ENCODE measurements at places on chromosomes 2 and 18.

GRCh38 chr18:9838144-9838877 is 47.5 kb upstream of the TXNDC2 start:
- DNase-seq = no peak

DNA sequence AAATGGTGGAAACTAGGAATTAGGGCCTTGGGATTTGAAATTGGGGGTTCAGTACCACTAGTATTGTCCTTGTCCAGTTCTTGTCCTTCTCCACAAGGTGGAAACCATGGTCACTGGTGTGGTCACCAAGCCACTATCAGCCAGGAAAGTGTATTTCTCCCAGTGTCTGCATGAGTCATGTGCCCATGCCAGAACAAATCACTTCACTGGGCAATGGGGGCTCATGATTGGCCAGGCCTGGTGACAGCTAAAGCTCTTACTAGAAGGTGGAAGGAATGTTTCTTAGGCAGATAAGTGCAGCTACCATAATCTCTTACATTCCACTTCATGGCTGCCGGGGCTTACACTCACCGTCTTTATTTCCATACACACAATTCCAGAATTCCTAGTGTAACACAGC is 124.8 kb upstream of the TACR1 start:
- DNase-seq = no peak

DNA sequence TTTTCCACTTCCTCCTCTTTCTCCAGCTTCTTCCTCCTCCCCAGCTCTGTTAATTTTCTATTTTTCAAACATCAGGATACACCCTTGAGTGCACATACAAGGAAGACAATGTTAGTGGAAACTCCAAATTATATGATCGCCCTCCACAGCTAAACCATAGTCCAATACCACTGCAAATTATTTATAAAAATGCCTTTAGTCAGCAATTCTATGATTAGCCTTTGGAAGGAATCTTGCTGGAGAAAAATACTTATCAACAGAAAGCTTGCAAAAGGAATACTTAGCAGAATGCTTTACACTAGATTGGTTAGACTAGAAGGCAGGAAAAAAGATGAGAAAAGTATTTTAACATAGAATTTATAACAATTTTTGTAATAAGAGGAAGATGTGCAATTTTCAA is 178.9 kb downstream of the FAM124B start:
- DNase-seq = no peak

DNA sequence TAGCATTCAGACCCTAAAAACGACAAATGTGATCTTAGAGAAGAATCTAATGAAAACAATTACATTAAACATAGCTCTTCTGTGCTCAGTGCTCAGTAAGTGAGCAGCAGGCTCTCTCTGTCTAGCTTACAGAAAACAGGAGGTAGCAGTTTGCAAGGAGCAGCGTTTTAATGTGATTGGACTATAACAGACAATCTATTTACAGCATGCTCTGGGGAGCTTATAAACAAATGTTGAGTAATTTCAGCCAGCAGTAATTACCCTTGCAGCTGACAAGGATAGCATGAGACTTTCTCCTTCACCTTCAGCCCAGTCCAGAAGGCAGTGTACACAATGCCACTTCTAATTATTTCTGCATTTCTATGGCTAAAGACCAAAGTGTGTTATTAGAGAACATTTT is 270.4 kb downstream of the FIGN start:
- peak; percentile 49 for DNase-seq

- peak; percentile 86 for DNase-seq
Observed at GRCh38 chr18:72544092-72544886, at the start of gene CBLN2. CBLN2 (minus strand) TSS chr18:72544342; CDS start chr18:72542160, 2,182 bp downstream.

DNA sequence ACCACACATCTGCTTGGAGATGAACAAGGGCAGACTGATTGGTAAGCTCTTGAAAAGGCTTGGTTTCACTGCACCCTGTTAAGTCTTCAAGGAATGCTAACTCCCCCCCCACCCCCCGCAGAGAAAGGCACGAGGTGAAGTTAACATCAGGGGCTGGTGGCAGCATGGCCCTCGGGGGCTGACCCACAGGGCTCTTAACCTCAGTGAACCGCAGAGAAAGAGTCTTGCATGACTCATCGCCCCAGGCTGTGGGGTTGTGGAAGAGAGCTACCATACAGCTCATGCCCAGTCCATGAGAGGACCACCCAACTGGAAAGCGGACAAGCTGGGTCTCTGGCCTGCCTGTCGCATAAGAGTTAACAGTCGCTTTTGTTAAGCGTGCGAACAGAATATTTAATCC is 10.6 kb upstream of the CEP68 start:
- DNase-seq = peak; percentile 19

DNA sequence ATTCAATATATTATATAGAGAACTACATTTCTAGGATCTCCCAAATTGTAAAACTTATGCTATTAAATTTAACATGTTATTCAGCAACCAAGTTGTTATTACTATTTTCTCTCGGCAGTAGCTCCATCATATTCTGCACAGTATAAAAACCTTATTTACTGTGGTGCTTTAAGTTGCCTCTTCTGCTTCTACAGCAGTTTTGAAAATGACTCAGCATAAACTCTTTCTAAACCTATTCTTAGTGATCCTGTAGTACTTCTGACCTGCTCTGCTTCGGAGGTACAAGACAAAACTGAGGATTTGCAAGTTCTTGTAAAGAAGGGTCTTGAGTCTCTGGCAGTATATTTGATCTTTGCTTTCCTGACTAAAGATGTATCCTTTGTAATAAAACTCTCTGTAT is 567.2 kb downstream of the TMX3 start:
- peak; percentile 19 for DNase-seq

DNA sequence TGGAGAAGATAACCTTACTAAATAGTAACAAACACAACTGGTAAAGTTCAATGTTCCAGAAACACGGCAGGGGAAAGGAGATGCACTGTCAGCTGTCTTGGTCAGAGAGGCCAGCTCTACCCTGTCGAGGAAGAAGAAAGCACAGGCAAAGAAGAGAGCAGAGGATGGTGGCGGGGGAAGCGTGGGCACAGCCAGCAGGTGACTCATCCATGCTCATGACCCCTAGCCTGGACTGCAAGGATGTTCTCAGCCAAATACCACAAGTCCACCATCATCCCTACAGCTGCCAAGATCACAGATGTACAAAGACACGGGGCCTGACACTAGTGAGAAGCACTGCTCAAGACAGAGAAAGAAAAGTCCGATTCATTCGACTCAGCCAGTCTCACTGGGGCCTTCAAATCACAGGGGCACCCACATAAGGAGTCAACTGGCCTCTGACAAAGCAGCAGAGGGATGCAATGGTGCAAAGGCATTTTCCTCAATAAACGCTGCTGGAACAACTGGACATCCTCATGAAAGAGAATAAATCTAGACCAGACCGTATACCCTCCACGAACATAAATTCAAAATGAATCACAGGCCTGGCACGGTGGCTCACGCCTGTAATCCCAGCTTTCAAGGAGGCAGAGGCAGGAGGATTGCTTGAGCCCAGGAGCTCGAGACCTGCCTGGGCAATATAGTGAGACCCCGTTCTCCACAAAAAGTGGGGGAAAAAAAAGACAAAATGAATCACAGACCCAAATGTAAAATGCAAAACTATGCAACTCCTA is 5.6 kb downstream of the DTYMK start:
- peak; percentile 88 for DNase-seq

- DNase-seq = peak; percentile 5
Observed at GRCh38 chr2:101223814-101224231, 28.9 kb upstream of the CNOT11 start.

- peak; percentile 25 for DNase-seq
Observed at GRCh38 chr2:179692610-179693009, 168.8 kb downstream of the ZNF385B start.

- no peak for DNase-seq
Observed at GRCh38 chr2:19460761-19461160, 102.3 kb upstream of the OSR1 start.

GRCh38 chr18:33960417-33960816 is 264.3 kb downstream of the NOL4 start:
- DNase-seq = no peak

DNA sequence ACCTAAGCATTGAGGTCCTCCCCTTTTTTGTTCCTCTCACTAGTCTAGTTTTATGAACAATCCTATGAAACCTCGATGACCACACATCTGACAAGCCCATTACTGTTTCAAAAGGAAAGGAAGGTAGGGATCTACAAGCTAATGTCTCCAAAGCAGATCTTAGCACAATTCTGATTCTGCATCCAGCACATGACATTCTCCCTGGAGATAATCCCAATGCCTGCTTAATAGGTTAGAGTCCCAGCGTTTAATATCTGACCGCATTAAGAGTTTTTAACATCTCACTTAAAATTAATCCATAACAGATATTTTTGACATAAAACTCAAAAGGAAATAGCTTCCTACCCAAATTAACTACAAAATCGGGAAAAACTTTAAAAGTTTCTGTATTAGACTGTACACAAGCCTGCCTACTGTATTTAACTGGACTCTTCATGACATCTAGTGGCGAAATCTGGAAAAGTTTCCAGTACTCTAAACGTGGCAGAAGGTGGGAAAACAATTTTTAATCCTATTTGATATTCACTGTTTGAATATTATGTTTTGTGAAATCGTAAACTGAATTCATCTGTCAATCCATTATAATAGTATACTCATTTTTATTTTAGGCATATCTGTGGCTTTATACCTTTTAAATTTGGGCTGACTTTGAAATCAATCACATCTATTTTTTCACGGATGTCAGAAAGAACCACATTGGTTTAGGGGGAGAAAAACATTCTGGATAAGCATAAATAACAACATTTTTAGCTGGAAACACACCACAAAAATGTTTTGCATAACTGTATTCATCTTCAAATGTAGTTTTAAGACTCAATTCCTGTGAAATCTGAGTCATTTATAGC is 62.4 kb downstream of the TXNL1 start:
- DNase-seq = peak; percentile 87

DNA sequence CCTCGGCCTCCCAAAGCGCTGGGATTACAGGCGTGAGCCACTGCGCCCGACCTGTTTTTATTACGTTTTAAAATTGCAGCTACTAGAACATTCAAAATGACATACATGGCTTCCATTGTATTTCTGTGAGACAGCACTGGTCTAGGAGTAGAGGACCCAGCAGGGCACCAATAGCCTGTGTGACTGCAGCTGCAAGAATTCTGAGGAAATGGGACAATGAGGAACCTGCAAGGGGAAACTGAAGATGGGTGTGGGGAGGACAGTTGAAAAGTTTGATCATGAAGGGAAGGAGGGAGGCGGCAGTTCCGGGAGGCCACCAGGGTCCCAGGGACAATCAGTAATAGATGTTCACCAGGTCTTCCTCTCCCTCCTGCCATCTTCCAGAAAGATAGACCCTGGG is 13.9 kb upstream of the DNPEP start:
- no peak for DNase-seq

DNA sequence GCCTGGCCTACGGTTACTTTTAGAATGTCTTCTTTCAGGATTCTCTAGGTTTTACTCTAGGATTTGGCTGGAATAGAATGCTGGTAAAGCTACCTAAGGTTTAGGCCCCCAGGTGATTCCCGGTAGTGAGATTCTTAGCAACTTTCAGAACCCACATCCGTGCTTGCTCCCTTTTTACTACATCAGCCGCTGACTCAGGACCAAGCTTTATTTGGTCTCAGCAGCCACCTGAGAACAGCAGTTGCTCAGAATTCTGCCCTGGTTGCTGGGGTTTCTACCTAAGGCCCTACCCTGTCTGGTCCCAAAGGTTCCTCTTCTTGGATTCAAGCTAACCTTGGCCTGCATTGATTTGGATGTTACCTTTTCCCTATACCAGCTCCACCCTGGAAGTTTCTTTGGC is 36.1 kb upstream of the NDUFV2 start:
- DNase-seq = no peak

DNA sequence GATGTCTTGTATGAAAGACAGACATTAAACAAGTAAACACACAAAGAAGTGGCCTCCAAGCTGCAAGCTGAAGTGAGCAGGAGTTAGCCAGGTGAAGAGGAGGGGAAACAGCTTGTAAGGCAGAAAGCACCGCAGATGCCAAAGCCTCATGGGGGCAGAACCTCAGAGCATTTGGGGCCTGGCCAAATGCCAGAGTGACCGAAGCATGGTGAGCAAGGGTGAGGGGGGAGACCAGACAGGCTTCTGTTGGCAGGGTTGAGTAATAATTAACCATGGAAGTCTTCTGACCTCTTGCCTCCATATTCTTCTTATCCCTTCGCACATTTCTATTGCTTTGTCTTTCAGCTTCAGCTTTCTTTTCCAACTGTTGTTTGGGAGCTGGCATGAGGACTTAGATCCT is 5.6 kb downstream of the QPCT start:
- no peak for DNase-seq

GRCh38 chr2:166230024-166230723 is 102.4 kb upstream of the SCN1A start:
- DNase-seq = peak; percentile 46

DNA sequence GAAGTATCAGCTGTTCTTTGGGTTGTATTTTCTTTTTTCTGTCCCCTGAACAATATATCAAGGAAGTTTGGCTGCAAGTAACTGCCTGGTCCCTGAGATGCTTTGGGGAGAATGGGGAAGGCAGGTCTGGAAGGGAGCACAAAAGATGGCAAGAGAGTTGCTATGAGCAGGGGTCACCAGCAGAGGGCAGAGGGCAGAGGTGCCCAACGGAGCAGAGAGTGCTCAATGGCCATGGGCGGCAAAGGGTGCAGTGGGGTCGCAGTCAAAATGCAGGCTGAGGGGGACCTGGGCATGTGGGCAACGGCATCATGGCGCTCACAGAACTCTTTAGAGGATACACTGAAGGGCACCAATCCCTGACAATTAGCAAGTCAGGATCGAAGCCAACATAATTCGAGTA is 107.7 kb upstream of the ATP8B1 start:
- DNase-seq = no peak

GRCh38 chr18:1708006-1708405 is 803.3 kb downstream of the ADCYAP1 start:
- no peak for DNase-seq

DNA sequence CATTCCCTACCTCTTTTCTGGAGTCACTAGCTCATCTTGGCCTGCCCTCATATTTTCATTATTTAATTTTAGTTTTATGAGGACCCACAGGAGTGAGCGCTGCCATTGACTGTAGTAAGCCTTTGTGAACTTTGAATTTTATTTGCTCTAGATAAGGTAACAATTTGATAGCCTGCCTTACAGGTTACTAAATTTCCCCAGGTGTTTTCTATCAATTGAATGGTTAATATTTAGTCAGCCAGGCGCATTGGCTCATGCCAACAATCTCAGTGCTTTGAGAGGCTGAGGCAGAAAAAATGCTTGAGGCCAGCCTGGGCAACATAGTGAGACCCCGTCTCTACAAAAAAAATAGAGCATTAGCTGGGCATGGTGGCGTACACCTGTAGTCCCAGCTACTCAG is 50.2 kb downstream of the DAW1 start:
- DNase-seq = no peak
